ENCODE measurements at places on chromosomes 4 and X. TPM values are rescaled to one million over a fixed set of nuclear protein-coding genes. Genes with fewer than 3 reads are reported as not detected.

Gene ZNF674
- 3.2 TPM for total RNA-seq

Gene OGT
- total RNA-seq, result 264 TPM

Gene SLC39A8
- 83.0 TPM for total RNA-seq

Gene TCEANC
- total RNA-seq, result 3.8 TPM

Gene HSFX3
- not detected for total RNA-seq

Gene MAGEA10
- not detected for total RNA-seq

Gene TLR1
- 8.1 TPM for total RNA-seq

Gene ARHGAP6
- not detected for total RNA-seq

Gene BTK
- total RNA-seq, result not detected

Gene ZAR1
- not detected for total RNA-seq

Gene NDST3
- total RNA-seq, result not detected

Gene FAM193A
- total RNA-seq, result 31.9 TPM

Gene NCAPG
- total RNA-seq, result 93.5 TPM

Gene RHOXF1
- total RNA-seq, result not detected

Gene SUPT20HL1
- total RNA-seq, result not detected

Gene SYNPO2
- total RNA-seq, result 0.60 TPM

Gene ATXN3L
- total RNA-seq, result not detected

DNA sequence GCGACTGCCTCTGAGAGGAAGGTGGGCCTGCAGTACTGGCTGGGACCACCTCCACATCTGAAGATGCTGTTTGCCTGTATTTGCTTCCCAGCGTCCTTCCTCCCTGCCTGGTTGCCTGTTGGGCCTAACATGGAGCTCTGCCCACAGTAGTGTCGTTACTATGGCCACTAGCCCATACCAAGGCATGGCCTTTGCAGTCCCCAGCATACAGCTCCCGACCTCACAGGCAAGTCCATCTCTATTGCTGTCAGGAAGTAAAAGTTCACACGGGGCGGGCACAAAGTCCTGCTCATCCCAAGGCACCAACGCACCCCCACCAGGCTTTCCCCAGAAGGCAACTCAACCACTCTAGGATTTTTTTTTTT lies 71.6 kb downstream of the MAML3 start:
- DNase-seq, result no peak

DNA sequence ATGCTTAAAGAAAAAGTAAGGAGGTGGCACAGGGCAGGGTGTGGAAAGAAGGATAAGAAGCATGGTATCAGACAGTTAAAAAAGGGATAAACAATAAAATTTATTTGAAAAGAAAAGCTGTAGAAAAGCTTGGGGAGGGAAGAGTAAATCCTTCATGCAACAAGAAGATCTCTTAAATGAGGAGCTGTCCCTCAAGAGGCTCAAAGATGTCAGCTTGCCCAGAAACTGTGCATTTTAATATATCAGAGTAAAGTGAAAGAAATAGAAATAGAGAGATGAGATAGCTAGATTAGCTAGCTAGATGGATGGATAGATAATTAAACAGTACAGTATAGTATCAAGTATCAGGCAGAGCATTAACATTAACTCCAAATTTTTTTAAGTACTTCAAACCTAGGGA lies 170.3 kb downstream of the LDB2 start:
- no peak for DNase-seq

DNA sequence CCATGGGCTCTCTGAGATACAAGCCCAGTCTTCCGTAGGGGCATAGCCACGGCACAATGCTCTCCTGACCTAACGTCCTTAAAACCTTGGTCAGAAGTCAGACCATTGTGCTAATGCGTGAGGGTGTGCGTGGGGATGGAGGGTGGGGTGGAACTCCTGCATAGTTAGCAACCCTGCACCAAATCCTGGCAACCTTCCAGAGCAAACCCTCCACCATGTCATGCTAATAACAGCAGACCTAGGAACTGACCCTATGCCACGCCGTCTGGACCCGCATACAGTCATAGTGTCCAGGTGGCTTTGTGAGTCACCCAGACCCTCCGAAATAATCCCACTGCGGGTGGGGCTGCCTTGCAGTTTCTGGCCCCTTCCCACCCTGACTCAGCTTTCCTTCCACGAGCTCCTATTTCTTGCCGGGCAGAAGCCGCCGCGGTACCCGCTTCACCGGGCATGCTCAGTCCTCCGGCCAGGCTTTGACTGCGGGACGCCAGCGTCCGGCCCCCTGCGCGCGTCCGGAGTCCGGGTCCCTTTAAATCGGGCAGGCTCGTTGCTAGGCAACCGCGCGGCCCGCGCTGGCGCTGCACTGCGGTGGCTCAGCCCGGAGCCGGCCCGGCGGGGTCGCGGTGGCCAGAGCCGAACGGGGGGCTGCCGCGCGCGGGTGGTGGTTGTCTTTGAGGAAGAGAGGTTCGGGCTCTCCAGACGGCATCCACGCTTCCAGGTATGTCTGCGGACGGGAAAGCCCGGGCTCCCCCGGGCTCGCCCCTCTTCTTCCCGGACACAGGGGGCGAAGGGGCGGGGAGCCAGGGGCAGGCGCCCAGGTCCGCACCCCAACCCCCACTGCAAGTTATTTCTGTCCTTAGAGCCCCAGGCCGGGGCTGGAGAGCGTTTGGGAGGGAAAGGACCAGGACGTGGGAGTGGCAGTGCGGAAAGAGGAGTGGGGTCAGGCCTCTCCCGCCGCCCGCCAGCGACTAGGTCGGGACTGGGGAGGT lies at the start of gene CCDC160:
CCDC160 (plus strand) TSS at position 557 of the 989 bp plus-strand sequence. CDS start 7,619 bp downstream, outside the sequence.
- DNase-seq, result peak; percentile 22

DNA sequence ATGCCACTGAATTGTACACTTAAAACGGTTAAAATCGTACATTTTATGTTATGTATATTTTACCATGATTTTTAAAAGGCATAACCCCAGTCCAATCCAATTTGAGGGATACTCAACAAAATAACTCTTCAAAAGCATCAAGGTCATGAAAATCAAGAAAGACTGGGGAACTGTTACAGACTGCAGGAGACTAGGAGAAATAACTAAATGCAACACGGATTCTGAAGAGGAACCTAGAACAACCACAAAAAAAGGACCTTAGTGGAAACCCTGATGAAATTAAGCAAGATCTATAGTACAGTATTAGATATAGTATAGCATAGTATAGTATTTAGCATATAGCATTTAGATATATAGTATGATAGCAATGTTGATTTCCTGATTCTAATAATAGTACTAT lies 26.8 kb downstream of the SH3KBP1 start:
- DNase-seq, result no peak

GRCh38 chr4:38917481-38918025 lies 49.9 kb downstream of the FAM114A1 start:
- DNase-seq, result no peak

- DNase-seq, result no peak
These were observed 97.7 kb upstream of the ACSL4 start for GRCh38 chrX:109830704-109831206.

DNA sequence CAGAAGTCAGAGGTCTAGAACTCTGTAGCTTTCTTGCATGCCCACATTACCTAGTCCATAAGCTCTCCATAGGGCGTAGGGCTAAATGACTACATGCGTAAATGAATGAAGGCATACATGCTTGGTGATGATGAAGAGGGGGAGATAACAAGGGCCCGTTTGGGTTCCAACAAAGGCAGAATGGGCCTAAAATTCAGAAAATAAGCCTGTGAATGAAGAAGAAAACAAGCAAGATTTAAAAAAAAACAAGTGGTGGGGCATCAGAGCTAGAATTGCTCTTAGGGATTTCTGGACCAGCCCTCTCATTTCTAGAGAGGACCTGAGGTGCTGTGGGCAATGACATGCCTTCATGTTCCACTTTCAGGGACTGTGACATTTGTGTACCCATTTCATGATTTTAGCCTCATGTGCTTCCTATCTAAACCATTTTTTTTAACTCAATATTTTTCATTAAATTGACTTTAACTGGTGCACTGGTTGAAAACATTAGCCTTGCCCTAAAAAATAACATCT lies 12.1 kb downstream of the GPRIN3 start:
- DNase-seq, result no peak

GRCh38 chr4:156779774-156780173 lies 191.8 kb downstream of the PDGFC start:
- DNase-seq, result no peak

- no peak for DNase-seq
These were observed 75.3 kb upstream of the TRPC3 start for GRCh38 chr4:122027203-122027602.

DNA sequence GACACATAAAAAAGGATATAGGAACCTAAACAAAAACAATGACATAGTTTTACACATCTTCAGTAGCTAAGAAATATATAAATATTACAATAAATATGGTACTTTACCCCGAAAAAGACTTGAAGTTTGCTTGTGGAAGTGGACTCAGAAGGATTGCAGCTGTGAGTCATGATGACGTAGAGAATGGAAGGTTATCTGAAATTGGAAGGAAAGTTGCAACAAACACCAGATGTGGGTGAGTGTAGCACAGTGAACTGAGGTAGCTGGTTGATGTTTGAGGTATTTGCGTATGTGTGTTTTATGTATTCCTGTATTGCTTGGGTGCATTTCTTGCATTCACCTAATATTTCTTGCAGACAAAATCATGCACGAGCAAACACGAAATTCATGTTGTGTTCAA lies 113.0 kb downstream of the ARX start:
- DNase-seq, result no peak

- DNase-seq, result no peak
These were observed 1.7 kb upstream of the HEPH start for GRCh38 chrX:66162331-66162822.

DNA sequence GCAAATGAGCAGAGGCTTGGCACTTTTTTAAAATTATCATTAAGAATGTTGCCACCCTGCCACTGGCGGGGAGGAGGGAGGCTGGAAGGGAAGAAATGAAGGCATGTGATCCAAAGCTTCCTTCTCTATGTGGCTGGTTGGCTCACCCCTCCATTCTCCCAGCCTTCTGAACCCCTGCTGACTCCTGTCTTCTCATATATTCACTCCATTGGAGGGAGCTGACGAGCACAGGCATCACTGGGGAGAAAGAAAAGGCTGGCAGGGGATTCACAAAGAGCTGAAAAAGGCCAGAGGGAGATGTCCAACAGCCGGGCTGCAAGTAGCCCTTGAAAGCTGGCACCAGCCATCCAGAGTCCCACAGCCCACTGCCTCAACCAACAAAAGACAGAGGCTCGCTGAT lies 495.6 kb downstream of the BCOR start:
- no peak for DNase-seq

GRCh38 chrX:110341189-110342035 lies 17.2 kb upstream of the RTL9 start:
- no peak for DNase-seq

DNA sequence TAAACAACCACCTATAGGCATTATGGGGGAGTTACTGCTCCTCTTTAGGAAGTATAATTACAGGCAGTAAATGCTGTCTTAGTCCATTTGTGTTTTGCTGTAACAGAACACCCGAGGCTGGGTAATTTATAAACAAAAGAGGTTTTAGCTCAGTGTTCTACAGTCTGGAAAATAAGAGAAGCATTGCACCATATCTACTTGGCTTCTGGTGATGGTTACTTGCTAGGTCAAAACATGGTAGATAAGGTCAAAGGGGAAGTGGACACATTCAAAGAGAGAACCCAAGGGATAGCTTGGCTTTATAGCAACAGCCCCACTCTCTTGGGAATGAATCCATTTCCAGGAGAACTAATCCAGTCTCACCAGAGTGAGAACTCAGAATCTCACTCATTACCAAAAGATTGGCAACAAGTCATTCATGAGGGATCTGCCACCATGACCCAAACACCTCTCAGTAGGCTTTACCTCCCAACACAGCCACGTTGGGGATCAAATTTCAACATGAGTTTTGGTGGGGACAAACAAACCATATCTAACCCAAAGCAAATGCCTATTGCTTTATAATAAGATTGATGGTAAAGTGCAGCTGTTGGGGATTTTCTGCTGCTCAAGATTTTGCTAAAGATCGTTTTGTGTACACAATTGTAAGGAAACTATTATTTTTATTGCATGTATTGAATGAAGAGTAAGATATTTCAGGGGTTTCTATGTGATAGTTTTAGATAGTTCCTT lies 32.6 kb downstream of the STAG2 start:
- no peak for DNase-seq

DNA sequence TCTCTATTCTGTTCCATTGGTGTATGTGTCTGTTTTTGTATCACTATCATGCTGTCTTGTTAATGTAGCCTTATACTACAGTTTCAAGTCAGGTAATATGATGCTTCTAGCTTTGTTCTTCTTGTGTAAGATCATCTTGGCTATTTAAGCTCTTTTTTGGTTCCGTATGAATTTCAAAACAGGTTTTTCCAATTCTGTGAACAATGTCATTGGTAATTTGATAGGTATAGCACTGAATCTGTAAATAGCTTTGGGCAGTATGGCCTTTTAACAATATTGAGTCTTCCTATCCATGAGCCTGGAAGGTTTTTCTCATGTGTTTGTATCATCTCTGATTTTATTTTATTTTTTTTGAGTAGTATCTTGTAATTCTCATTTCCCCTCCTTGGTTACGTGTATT lies 94.3 kb downstream of the ANAPC10 start:
- DNase-seq, result no peak

DNA sequence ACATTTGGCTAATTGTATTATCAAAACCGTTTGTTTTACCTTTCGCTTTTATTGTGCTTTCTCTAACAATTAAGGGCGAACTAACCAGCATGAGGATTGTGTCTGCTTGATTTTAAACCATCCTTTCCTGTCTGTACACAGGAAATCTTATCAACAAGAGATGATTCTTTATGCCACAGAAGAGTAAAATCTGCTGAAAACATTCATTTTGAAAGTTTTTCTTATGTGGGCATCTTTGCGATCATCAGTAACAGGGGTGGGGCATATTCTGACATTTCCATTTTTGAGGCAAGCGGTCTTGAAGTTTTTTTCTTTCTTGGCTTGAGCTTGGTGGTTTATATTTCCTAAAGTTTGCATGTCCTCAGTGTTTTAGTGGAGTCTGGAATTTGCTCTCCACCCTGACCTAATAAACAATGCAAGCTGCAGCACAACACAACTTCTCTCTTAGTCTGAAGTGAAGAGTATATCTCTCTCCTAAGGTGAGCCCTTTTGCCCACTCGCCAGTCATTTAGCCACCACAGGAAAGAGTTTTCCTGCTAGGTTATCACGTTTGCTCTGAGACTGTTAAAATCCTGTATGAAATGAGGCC lies 26.6 kb downstream of the NFKB1 start:
- no peak for DNase-seq

GRCh38 chr4:41635441-41635840 lies 97.5 kb downstream of the LIMCH1 start:
- DNase-seq, result no peak
